ENCODE measurements at places on chromosomes 7 and 10.
A peak's percentile ranks its signal among the peaks of the same experiment; 100 is the strongest.

- no peaks in the 10 kb centered on the region for H3K27me3 ChIP-seq
- no peak overlapping the region for H3K4me3 ChIP-seq
- no peak overlapping the region for H3K27ac ChIP-seq
- H3K36me3 ChIP-seq: no peaks in the 10 kb centered on the region
- peaks cover 19% of the 10 kb centered on the region for H3K4me1 ChIP-seq
- DNase-seq: no peak
These were observed 50.4 kb downstream of the ADD3 start for GRCh38 chr10:110058212-110058611.

GRCh38 chr10:77478247-77478961, 159.2 kb downstream of the KCNMA1 start:
- no peak overlapping the region for H3K27ac ChIP-seq
- H3K4me3 ChIP-seq: no peak overlapping the region
- H3K36me3 ChIP-seq: no peaks in the 10 kb centered on the region
- no peak for DNase-seq

DNA sequence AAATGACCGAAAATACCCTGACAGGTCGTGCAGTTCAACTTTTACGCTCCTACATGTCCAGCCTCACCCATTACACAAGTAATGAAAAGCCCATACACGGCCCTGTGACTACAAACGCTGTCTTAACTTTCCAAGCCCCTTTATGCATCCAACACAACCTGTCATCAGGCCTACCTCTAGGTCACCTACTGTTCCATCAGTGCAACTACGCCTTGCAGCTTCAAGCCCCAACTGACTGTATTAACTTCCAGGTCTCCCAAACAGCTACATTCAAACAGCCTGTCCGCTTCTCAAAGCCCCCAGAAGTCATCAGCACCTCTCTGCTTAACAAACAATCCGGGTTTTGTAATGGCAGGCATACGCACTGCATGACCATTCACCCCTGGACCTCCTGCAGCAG, 19.2 kb downstream of the ZNF107 start:
- H3K4me3 ChIP-seq: no peak overlapping the region
- no peaks in the 10 kb centered on the region for H3K4me1 ChIP-seq
- no peaks in the 10 kb centered on the region for H3K36me3 ChIP-seq
- H3K27me3 ChIP-seq: no peaks in the 10 kb centered on the region
- H3K27ac ChIP-seq: no peak overlapping the region

- H3K36me3 ChIP-seq: no peaks in the 10 kb centered on the region
- H3K4me1 ChIP-seq: peaks cover 18% of the 10 kb centered on the region
- DNase-seq: no peak
- H3K27ac ChIP-seq: no peak overlapping the region
- no peaks in the 10 kb centered on the region for H3K27me3 ChIP-seq
These were observed 107.0 kb upstream of the PALS2 start for GRCh38 chr7:24466168-24466768.

DNA sequence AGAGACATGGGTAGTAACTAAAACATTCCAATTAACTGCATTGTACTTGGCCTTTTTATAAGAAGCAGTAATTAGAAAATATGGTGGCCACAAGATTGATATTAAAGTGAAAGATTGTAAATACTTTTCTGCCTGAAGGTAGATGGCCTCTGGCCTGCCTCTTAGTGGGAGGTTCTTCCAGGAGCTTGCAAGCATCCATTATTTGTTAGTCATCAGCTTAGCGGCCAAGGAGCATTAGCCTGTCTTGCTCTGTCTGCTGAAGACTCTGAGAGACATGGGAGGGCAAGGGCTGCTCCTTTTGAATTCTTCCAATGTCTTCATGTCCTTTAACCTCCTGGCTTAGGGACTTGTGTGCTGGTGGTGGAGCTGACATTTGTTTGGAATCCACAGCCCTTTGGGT, 80.4 kb downstream of the TCF7L2 start:
- H3K27ac ChIP-seq: no peak overlapping the region
- H3K4me1 ChIP-seq: peaks cover 34% of the 10 kb centered on the region
- H3K27me3 ChIP-seq: no peaks in the 10 kb centered on the region
- H3K4me3 ChIP-seq: no peak overlapping the region

- no peaks in the 10 kb centered on the region for H3K36me3 ChIP-seq
- H3K27ac ChIP-seq: no peak overlapping the region
- peaks cover 24% of the 10 kb centered on the region for H3K4me1 ChIP-seq
- peaks cover 28% of the 10 kb centered on the region for H3K27me3 ChIP-seq
- H3K4me3 ChIP-seq: no peak overlapping the region
These were observed 1.9 kb downstream of the CHAT start for GRCh38 chr10:49615721-49616120.

- H3K36me3 ChIP-seq: no peaks in the 10 kb centered on the region
- H3K4me3 ChIP-seq: no peak overlapping the region
- H3K27ac ChIP-seq: no peak overlapping the region
These were observed 8.5 kb downstream of the LRRC18 start for GRCh38 chr10:48931188-48931587.

DNA sequence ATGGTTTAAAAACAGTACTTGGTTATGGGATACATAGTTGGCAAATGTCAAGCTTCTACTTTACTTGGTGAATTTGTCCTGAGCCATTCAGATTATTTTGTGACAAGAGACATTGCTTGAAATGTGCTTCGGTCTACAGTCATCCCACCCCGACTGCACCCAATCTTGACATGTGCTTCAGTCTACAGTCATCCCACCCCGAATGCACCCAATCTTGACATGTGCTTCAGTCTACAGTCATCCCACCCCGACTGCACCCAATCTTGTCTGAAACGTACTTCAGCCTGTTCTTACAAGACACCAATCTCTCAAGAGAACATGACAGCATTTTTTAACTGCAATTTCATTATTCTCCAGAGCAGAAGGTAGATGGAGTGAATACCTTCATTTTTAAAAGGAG, 47.8 kb downstream of the PRKCQ start:
- H3K36me3 ChIP-seq: no peaks in the 10 kb centered on the region
- no peaks in the 10 kb centered on the region for H3K4me1 ChIP-seq
- no peak for DNase-seq
- H3K27me3 ChIP-seq: no peaks in the 10 kb centered on the region
- no peak overlapping the region for H3K27ac ChIP-seq

DNA sequence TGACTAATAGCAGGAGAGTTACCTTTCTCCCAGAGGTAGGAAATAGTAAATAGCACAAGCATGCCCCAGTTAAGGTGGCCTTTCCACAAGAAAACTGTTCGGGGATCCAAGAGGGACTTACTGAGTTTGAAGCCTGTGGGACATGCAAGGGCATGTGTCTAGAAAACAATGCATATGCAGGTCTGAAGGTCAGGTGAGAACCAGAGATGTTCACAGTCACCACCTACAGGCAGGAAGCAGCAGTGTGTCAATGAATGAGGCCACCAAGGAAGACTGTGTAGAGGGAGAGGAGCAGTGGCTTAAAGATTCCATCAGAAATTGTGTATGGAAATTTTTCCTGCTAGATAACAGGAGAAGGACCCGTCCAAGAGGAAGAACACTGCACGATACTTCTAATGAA, 66.0 kb downstream of the CALD1 start:
- peaks cover 15% of the 10 kb centered on the region for H3K4me1 ChIP-seq
- H3K36me3 ChIP-seq: no peaks in the 10 kb centered on the region
- no peaks in the 10 kb centered on the region for H3K27me3 ChIP-seq
- no peak overlapping the region for H3K27ac ChIP-seq

DNA sequence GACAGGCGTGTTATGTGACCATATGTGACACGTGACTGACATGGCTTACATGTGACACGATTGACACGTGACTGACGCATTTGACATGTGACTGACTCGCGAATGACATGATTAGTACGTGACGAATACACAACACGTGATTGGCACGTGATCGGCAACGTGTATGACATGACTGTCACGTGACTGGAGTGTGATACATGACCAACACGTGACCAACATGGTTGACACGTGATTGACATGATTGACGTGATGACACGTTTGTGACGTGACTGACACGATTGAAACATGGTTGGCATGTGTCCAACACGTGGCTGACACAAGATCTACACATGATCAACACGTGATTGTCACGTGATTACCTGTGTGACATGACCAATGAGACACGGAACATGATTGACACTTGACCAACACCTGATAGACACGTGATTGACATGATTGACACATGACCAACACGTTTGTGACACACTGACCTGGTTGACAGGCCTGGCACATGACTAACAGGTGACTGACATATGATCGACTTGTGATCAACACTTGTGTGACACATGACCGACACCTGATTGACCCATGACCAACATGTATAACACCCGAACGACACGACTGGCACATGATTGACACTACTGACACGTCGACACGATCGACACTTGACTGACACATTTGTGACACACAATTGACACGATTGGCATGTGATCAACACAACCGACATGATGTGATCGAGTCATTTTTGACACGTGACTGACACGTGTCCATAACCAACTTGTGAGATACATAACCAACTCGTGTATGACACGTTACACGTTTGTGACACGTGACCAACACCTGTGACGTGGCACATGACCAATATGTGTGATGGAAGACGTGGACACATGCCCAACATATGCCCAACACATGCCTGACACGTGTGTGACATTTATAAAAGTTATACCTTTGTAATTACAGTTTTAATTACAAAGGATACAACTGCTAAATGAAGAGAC, 21.1 kb downstream of the CRPPA start:
- no peak overlapping the region for H3K4me3 ChIP-seq
- H3K4me1 ChIP-seq: no peaks in the 10 kb centered on the region
- H3K27me3 ChIP-seq: no peaks in the 10 kb centered on the region
- no peaks in the 10 kb centered on the region for H3K36me3 ChIP-seq

DNA sequence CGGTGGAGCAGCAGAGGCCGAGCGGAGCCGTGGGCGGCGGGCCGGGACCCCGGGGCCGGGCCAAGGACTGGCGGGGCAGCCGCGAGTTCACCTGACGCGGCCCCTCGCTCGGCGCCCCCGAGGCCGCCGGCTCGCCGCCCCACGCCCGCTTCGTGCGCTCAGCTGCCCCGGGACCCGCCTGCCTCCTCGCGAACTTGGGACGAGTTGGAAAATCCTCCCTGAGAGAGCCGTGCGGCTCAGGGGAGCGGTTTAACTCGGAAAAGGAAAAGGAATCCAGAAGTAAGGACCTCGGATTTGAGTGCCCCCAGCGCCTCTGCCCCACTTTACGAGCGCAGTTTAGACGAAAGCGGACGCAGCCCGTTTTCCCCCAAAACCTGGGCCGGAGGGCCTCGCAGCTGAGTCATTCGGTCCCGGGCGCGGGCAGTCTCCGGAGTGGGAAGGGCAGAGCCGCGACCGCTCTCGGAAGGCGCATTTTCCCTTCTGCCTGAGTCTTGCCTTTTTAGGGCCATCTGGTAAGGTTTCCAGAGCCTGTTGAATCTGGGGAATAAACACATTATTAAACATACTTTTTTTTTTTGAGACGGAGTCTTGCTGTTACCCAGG, 744 bp downstream of the CREM start:
- H3K27me3 ChIP-seq: no peaks in the 10 kb centered on the region
- H3K4me3 ChIP-seq: peak overlapping the region; percentile 83
- H3K27ac ChIP-seq: peak overlapping the region; percentile 96
- peaks cover 40% of the 10 kb centered on the region for H3K4me1 ChIP-seq
- peak; percentile 64 for DNase-seq

- no peaks in the 10 kb centered on the region for H3K27me3 ChIP-seq
- H3K36me3 ChIP-seq: no peaks in the 10 kb centered on the region
These were observed 84.0 kb downstream of the NEUROD6 start for GRCh38 chr7:31256506-31256905.

DNA sequence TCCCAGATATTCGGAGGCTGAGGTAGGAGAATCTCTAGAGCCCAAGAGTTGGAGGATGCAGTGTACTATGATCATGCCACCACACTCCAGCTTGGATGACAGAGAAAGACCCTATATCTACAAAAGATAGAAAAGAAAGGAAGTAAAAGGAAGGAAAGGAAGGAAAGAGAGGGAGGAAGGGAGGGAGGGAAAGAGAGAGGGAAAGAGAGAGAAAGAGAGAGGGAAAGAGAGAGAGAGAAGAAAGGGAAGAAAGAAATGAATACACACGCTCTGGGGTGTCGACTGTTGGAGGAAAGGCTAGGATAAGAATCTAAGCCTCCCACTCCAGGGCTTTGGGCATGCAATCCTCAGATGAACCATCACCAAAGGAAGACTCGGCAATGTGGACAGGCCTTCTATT, 69.9 kb downstream of the PARD3 start:
- no peak overlapping the region for H3K27ac ChIP-seq
- H3K27me3 ChIP-seq: no peaks in the 10 kb centered on the region
- DNase-seq: no peak

DNA sequence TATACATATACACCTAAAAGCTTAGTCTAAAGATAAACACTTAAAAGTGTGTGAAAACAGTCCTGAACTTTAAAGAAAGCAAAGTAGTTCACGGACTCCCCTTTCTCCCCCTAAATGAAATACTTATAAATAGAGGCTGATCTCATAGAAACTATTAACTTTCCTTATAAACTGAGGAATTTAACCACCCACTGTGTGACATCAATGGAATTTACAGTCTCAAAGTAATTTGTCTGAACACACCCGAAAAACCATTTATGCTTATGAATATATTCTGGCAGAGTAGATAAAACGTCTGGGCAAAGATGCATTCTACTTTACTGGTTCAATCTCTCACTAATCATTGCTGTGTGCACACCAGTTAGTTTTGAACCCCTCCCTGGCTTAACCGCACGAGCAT, 181.8 kb upstream of the DGKB start:
- no peaks in the 10 kb centered on the region for H3K27me3 ChIP-seq
- H3K4me1 ChIP-seq: no peaks in the 10 kb centered on the region
- H3K4me3 ChIP-seq: no peak overlapping the region
- DNase-seq: no peak

DNA sequence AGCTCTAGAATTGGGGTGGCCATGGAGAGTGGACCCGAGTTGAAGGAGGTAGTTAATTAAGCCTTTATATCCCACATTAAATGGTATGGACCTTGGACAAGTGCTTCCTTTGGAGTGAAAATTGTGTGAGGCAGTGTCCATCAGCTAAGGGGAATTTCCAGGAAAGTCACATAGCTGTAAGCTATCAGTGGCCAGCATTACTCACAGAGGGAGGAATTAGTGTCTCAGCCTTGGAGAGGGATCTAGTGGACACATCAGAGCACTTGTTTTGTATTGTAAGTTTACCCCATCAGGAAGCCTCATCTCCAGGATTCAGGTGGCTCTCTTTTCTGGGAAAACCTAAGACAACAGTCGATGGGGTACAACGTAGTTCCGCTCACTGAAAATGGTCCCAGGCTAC, 416.7 kb downstream of the TFEC start:
- H3K4me3 ChIP-seq: no peak overlapping the region
- DNase-seq: no peak
- no peaks in the 10 kb centered on the region for H3K27me3 ChIP-seq
- H3K36me3 ChIP-seq: no peaks in the 10 kb centered on the region

DNA sequence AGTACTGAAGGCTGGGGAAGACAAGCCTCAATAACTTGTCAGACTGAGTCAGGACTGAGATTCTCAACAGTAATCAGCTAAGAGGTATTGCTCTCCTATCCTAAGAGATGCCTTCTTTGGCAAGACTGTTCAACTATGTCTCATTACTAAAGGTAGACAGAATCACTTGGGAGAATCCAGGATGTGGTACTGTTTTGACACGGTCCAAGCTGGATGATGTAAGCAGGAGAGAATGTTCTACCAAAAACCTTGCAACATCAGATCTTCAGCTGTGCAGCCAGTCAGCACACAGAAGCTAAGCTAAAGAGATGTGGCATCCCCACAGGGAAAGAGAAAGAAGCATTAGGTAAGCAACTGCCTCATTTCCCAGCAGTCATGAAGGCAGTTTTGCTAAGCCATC, 391.4 kb downstream of the NRG3 start:
- H3K4me3 ChIP-seq: no peak overlapping the region
- H3K27ac ChIP-seq: no peak overlapping the region
- DNase-seq: no peak
- no peaks in the 10 kb centered on the region for H3K27me3 ChIP-seq
- H3K4me1 ChIP-seq: no peaks in the 10 kb centered on the region
- H3K36me3 ChIP-seq: no peaks in the 10 kb centered on the region
